ENCODE measurements at places on chromosomes 2 and 18.
A peak's percentile ranks its signal among the peaks of the same experiment; 100 is the strongest.

- no peak for DNase-seq
Observed at GRCh38 chr18:14941256-14941655, 193.3 kb downstream of the ANKRD30B start.

DNA sequence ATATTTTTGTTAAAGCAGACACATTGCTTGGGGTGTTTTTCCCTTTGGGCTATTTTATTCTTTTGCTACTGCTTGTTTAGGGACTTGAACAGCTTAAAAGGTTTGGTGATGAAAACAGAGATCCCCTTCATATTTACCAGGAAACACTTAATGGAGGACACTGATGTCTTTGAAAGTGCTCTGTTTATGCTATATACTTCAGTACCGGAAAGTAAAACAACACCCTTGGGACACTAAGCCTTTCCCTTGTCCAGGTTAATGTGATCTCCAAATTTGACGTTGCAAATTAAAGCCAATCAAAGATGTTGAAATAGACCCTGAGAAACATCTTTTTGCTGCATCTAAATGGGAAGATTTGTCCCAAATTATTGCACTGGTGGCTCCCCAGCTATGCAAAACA lies 564.6 kb upstream of the PKDCC start:
- no peak for DNase-seq

- DNase-seq = no peak
Observed at GRCh38 chr2:25421820-25422411, 80.2 kb upstream of the DNMT3A start.

DNA sequence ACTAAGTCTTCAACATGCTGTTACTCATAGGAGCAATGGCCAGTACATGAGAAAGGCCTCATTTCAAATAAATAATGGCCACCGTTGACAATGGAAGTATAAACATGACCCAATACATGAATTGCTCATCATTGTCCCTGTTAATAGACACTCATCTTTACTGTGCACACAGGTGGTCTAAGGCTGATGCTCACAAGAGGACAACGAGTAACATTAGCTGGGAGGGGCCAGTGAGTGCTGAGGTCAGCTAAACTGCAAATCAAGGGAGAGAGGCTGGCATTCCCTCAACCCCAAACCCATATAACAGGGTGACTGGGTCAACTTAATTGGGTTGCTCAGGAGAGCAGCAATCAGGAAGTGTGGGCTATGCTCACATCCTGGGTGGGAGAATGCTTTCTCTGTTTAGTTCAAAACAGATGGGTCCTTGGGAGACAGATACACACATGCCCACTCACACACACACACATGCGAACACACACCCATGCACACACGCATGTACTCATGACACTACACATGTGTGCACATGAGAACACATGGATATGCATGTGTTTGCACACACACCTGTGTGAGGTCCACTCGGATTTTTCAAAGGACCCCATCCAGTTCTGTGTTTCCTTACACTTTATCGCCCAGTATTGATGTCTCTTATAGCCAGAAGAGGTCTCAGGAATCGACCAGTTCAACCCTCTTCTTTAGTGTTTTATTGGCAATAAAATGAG lies 172.0 kb downstream of the INHBB start:
- no peak for DNase-seq

GRCh38 chr18:2979871-2980790 lies 32.8 kb downstream of the LPIN2 start:
- DNase-seq = peak; percentile 42

GRCh38 chr2:239884051-239884405 lies 141.1 kb downstream of the NDUFA10 start:
- DNase-seq = no peak

GRCh38 chr18:40957533-40958070 lies 997.4 kb upstream of the PIK3C3 start:
- peak; percentile 2 for DNase-seq

DNA sequence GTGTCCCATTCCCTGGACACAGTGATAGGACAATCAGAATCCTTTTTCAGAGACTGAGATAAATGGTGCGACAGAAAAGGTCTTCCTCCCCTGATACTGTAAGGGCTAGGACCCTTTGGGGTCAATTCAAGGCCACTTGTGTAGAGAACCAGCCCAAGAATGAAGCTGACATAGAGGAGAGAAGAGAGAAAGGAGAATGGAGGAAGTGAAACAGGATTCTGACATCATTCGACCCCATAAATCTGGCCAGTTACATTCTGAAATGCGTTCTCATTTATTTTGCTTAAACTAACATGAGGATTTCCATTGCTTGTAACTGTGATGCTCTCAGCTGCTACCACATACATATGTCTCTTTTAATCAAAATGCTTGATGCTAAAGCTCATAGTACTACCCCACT lies 148.1 kb downstream of the TMEM163 start:
- no peak for DNase-seq

DNA sequence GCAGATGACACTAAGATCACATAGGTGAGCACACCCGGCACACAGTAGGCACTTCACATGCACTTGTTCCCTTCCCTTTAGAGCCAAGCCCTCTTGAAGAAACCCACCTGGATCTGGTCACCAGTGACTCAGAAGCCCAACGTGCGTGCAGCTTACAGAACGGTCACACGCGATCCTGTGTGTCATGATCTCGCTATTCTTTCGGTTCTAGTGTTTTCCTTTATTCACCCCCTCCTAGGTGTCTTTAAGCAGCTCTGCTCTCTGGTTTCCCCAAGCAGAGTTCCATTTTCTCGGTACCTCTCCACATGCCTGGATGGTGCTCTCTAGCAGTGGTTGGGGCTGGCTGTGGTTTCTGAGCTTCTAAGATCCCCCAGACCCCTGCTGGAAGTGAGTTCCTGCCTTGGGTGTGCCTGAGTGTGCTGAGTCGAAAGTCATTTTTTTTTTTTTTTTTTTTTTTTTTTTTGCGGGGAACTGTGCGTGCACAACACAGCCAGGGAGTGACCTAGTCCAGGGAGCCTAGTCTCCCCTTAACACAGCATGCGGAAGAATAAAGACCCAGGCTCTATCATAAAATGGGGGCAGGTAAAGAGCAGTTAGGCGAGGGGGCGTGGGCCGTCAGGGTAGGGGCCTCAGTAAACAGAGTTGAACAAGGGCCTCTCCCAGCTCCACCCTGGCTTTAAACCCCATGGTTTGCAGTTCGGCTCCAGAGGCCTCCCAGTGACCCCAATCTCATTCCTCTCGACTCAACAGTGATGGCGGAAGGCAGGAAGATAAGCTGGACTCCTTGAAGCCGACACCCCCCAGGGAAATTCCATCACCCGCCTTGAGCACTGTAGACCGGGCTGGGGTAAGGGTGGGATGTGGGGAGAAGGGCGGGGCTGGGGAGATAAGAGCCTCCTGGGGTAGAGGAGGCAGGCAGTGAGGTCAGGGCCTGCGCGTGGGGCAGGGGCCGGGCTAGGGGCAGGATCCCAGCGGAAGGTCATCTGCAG lies 29.8 kb upstream of the DNMT3A start:
- no peak for DNase-seq

DNA sequence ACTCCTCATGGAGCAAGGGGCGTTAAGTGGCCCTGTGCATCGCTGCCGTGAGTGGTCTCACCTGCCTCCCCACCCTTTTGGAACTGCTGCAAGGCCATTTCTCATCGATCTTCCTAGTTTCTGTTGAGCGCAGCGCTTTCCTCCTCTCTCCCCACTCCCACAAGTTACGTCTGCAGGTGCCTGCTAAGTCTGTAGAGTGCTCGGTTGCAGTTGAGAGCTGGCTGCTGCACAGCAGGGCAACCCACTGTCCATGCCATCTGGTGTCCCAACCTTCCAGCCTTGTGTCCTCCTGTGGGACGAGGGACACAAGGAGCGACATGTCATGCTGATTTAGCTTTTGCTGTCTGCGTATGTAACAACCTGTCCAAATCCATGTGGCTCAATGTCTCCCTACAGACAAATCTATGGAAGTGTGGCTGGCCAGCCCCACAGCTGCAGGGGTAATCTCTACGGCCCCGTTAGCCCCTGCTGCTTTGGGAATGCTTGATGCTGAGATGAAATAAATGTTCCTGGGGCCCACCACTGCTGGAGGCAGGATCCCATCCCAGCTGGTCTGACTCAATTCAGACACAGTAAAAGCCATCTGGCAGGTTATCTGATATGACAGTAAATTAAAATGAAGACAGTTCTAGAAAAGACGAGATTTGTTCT lies 68.1 kb upstream of the TCF7L1 start:
- DNase-seq = no peak

- no peak for DNase-seq
Observed at GRCh38 chr2:39755466-39755865, 23.6 kb downstream of the THUMPD2 start.

- DNase-seq = peak; percentile 61
Observed at GRCh38 chr2:64751286-64752260, 97.9 kb upstream of the SERTAD2 start.

DNA sequence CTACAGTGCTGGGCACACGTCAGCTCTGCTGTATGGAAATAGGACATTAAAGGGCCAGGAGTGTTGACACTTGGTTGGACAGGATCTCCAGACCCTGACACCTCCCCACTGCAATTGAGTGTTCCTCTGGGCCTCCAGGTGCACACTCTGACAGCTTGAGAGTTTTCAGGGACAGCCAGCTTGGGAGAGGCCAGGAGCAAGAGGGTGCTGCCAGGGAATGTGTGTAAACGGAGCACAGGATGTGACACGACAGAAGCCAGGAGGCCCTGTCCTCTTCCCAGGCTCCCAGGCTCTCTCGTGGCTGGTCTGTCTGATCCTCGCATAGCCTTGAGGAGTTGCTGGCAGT lies 318.1 kb upstream of the HS6ST1 start:
- no peak for DNase-seq

- no peak for DNase-seq
Observed at GRCh38 chr2:232476045-232476444, 11.6 kb downstream of the ECEL1 start.

GRCh38 chr2:24015562-24016375 lies 5.9 kb downstream of the MFSD2B start:
- peak; percentile 96 for DNase-seq

DNA sequence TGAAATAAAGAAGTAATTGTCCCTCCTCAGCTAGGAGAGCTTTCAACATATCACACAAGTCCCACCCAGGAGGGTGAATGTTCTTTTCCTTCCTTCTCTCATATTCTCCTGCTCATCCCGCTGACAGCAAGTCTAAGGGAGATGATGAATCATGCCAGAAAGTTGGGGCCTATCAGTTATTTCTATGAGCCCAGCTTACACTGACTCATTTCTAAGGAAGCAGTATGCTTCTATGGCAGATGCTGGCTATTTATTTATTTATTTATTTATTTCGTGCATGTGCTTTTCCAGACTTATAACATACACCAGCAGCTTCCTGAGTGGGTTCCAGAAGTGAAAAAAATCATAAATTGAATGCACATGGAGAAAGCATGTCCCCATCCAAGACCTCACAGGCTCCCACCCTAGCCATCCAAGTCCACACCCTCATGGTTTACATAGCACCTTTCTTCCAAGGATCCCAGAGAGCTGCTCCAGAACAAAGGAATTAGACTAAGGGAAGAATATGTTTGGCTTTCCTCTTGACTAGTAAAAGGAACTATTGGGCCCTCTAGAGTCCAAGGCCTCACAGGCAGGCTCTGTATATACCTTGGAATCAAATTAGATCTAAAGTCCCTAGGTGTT lies 1074.2 kb upstream of the ZEB2 start:
- DNase-seq = peak; percentile 94

DNA sequence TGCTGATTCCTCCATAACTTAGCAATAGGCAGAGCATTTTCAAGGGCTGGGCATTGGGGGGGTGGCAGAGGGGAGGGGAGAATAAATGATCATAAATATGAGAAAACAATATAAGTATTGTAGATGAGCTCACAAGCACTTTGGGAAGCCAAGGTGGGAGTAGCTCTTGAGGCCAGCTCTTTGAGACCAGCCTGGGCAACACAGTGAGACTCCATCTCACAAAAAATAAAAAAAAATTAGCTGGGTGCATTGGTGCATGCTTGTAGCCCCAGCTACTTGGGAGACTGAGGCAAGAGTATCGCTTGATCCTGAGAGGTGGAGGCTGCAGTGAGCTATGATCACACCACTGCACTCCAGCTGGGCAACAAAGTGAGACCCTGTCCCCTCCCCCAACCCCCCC lies 75.9 kb downstream of the MYCN start:
- no peak for DNase-seq

Measured in cardiac fibroblast (primary cell).